ENCODE measurements at places on chromosomes 6 and 20.

DNA sequence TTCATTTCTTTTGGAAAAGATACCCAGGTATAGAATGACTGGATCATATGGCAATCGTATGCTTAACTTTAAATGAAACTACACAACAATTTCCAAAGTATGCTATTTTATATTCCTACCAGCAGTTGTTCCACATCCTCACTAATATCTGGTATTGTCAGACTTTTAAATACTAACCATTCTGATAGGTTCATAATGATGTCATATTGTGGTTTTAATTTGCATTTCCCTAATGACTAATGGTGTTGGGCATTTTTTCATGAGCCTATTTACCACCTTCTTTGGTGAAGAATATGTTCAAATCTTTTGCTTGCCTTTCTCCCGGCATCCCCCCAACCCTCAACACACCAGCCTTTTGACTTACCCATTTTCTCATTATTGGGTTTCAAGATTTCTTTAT lies 96.2 kb upstream of the HMGN3 start:
- DNase-seq = no peak

GRCh38 chr20:58908221-58908620 lies 55.7 kb downstream of the GNAS start:
- DNase-seq = no peak

DNA sequence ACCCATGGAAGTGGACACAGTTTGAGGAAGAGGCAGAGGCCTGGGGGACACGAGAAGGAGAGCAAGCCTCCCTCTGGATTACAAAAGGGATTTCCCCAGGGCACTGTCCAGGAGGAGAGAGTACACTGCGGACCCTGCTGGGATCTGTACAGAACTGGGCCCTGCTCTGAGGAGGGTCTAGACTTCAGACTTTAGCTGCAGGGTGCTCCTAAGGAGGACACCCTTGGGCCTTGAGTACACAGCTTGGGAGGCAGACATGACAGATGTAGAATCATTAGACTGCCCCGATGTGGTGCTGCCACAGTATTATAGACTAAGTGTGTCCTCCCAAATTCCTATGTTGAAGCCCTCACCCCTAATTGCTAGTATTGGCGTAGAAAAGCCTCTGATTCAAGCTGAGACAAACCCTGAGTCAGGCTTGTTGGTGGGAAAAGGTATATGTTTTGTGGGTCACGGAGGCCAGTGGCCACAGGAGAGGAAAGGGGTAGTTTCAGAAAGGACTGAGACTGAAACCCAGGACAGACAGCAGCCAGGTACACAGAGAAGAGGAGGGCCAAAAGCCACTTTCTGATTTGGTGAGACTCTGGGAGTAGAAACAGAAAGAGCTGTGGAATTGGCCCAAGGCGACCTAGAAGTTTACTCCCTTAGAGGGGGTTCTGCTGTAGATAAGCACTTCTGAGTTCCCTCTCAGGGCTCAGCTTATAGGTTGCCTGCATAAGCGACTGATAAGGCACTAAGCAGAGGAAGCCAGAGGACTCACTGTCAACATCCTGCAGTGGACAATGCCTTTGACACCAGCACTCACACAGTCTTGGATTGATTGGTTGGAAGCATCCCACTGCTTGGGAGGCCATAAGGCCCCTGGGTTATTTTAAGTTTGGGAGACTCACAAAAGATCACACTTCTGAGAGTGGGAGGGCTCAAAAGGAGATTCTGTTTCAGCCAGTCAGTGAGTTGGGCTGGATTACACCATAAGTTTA lies 16.5 kb upstream of the SH3BGRL2 start:
- no peak for DNase-seq

GRCh38 chr6:37558168-37558567 lies 58.5 kb upstream of the CCDC167 start:
- no peak for DNase-seq

GRCh38 chr6:140636908-140637402 lies 1262.5 kb upstream of the CITED2 start:
- no peak for DNase-seq

- DNase-seq = no peak
Observed at GRCh38 chr6:81962198-81962597, 209.7 kb upstream of the TENT5A start.

GRCh38 chr6:15995493-15995892 lies 133.4 kb upstream of the MYLIP start:
- no peak for DNase-seq

GRCh38 chr6:372336-372911 lies 19.1 kb upstream of the IRF4 start:
- no peak for DNase-seq

- DNase-seq = no peak
Observed at GRCh38 chr20:20391766-20392165, 23.9 kb downstream of the INSM1 start.

GRCh38 chr20:62768551-62769287 lies 27.6 kb upstream of the MRGBP start:
- DNase-seq = no peak

DNA sequence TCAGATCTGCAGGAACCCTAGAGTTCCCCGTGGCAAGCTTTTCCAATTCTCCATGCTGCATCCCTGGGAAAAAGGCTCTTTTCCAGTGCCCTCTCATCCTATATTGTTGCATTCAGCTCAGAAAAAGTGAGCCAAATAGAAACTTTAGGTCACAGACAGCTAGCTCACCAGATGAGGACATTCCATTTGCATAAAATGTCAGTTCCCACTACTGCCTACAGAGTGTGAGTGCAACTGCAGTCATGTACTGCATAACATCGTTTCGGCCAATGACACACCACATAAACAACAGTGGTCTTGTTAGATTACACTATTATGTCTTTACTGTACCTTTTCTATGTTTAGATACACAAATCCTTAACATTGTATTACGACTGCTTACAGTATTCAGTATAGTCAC lies 8.6 kb downstream of the HS3ST5 start:
- DNase-seq = no peak

DNA sequence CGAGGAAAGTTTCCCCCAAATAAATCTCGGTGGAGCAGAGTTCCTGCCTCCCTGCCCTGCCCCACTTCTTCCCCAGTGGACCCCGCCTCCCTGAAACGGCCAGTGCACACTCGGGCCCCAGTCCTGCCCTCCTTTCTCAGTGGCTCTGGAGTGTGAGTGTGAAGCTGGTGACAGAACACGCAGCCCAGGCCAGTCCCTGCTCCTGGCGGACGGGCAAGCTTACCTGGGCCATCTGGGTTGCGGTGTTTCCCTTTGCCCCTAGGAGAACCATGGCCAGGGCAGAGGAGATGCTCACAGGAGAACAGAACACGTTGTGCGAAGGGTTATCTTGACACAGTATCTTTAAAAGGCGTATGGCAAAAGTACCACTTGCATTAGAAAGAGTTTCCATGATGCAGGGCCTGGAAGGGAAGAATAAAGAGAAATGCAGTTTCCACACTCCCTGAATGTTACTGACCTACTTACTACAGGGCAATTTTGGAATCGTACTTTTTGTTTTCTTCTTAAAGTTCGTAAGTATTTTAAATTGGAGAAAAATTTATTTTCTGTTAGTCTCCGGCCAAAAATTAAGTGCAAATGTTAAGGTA lies 2.8 kb downstream of the SERPINB9 start:
- DNase-seq = no peak

GRCh38 chr20:33602826-33603590 lies 59.1 kb upstream of the C20orf144 start:
- DNase-seq = no peak

DNA sequence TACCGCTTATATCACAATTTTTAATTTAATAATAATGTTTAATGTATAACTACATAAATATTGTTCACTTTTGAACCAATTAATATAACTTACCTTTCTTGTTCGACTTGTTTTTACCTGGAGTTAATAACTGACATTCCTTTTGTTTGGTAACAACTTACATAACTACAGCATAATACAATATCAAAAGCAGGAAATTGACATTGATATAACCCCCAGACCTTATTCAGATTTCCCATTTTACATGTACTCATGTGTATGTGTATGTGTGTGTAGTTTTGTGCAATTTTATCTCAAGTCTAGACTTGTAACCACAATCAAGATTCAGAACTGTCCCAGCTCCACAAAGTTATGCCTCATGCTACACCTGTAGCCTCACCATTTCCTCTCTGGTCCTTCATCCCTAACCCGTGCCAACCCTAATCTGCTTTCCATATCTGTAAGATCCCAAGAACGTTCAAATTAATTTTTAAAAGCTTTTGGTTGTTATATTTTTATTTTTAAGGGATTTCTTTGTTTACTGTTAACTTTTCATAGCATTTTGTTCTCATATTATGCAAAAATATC lies 190.6 kb downstream of the MANEA start:
- DNase-seq = no peak

DNA sequence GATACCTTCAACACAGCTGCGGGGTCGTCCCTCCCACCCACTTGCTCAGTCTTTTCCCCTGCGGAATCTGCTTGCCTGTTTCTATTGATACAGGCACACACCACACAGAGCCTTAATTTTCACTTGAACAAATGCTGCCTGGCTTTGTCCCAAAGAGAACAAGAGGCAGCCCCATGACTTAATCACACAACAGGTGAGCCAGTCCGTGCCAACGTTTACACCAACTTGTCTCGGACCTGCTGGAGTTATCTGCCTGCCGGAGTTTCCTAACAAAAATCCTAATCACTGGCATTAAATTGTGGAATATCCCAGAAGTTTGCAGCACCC lies 186.8 kb upstream of the RREB1 start:
- DNase-seq = no peak

GRCh38 chr6:56378507-56378906 lies 131.1 kb upstream of the COL21A1 start:
- no peak for DNase-seq

DNA sequence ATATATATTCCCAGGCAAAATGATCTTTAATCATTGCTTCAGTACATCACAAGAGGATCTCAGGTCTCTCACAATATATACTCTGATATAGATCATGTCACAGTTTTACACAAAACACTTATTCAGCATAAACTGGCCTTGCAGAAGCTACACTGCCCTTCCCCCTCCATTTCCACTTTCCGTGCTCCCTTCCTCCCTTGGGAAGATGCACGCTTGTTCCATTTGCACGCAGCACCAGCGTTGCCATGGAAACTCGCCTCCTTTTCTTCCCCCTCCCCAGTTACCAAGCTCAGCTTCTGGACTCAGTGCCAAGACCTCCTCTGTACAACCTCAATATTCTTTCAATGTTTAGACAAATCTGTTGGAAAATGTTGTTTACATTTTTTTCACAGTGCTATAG lies 154.6 kb downstream of the RFPL4B start:
- DNase-seq = no peak

DNA sequence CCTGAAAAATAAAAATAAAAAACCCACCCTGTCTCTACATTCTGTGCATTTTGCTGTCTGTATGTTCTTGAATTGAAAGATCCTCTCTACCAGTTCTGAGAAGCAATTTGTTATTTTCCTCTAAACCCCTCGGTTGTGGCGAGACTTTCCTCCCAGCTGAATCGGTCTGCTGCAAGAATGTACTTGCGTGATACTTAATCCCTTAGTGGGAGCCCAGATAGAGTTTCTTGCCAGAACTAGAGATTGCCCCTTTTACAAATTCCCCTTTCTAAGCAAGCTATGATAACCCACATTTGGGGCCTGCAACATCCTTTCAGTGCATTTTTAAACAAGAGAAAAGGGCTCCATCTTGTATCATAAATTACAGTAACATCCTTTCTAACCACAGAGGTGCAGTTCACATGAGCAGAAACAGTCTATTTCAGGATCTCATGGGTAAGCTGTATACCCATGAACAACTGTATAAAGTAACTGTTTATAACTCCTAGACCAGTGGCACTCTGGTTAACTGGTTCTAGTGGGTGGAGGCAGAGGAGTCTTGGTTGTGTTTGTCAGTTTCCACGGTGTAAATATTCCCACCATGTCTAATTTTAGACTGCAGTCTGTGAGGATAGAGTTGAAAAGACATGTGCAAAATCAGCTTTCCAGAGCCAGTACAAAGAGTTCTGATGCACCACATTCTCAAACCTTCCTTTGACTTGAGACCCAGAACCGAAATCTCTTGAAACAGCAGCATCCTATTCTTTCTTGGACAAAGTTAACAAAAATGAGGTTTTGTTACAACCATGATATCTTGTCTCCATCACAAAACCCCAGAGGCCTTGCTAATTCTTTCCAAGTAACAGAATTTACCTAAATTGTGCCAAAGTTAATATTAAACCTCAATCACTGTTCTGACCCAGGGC lies 113.1 kb upstream of the ZNF217 start:
- DNase-seq = no peak

GRCh38 chr20:38751360-38751976 lies 3.2 kb downstream of the ACTR5 start:
- DNase-seq = no peak

DNA sequence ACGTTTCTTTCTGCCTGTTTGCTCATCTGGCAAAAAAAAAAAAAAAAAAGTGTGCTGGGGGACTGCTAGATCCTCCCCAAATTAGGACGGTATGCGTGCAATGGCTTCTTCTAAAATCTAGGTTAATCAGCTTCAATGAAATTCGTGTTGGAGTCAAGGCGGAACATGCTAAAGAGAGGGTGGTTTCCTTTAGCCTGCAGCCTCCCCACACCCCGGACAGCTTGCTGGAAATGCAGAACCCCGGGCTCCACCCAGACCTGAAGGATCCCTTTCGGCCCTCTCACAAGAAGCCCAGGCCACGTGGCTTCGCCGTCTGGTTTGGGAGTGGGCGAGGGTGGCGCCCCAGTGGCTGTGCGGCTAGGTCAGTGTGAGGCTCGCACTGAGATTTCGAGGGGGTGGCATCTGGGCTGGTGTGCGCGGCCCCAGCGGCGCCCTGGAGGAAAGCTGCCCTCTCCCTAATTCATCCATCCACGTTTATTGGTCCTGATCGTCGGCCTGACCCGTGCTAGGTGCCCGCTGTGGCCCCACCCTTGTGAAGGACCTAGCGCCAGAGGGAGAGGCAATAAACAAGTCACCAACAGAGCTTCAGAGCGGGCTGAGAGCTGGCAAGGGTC lies 49.0 kb downstream of the APCDD1L start:
- no peak for DNase-seq

DNA sequence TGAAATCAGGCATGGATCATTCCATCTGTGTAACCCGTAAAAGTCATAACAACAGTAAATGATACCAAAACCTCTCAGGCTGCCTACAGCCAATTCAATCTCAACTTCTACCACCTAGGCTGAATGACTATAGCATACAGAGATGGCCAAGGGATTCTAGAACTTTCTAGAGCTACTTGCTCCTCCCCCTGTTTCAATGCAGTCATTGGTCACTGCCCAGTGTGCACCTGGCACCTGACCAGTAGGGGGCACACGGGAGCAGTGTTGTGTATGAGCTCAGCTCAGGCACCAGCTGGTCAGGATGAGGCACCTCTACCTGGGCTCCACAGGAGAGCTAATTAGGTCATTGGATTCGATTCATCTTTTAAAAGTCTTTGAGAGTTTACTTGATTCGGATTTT lies 86.2 kb downstream of the PLEKHG1 start:
- DNase-seq = peak; percentile 24

GRCh38 chr20:53776858-53777257 lies 183.2 kb upstream of the ZNF217 start:
- DNase-seq = no peak

GRCh38 chr20:61978491-61978890 lies 87.2 kb downstream of the TAF4 start:
- no peak for DNase-seq

- no peak for DNase-seq
Observed at GRCh38 chr20:47870475-47870874, 85.2 kb upstream of the SULF2 start.

GRCh38 chr20:36202891-36203338 lies 33.4 kb upstream of the AAR2 start:
- peak; percentile 55 for DNase-seq

- no peak for DNase-seq
Observed at GRCh38 chr20:54115172-54115854, 44.9 kb upstream of the BCAS1 start.

All from stimulated activated CD4-positive, alpha-beta T cell treated with anti-CD3 and anti-CD28 coated beads, Interleukin-1b, Interleukin-23, amount 100 ng/mL, for 1 hour (primary cell).